ENCODE measurements at places on chromosomes 13 and 19. TPM values are rescaled to one million over a fixed set of nuclear protein-coding genes. Genes with fewer than 3 reads are reported as not detected.

The SKA3 gene
- 1.7 TPM for total RNA-seq

The VSIG10L gene
- total RNA-seq = 2.1 TPM

The SOX1 gene
- total RNA-seq = not detected

DNA sequence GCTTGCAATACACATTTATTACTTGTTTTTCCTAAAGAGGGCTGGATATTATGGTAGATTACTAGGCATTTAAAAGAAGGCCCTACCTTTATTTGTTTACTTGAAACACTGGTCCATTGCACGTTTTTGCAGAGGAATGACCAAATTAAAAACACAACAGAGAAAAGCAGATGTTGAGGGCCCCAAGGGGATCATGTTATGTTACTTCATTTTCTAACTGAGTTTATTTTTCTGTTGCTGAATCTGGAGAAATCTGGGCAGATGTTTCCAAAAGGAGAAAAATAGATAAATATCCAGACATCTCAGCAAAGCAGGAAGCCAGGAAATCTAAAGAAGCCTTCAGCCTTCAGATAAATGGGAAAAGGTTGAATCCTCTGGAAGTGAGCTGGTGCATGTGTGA lies 353.0 kb downstream of the NDFIP2 start:
- no peak for DNase-seq

GRCh38 chr19:1592024-1592754 lies 476 bp downstream of the MBD3 start:
- DNase-seq = peak; percentile 94

DNA sequence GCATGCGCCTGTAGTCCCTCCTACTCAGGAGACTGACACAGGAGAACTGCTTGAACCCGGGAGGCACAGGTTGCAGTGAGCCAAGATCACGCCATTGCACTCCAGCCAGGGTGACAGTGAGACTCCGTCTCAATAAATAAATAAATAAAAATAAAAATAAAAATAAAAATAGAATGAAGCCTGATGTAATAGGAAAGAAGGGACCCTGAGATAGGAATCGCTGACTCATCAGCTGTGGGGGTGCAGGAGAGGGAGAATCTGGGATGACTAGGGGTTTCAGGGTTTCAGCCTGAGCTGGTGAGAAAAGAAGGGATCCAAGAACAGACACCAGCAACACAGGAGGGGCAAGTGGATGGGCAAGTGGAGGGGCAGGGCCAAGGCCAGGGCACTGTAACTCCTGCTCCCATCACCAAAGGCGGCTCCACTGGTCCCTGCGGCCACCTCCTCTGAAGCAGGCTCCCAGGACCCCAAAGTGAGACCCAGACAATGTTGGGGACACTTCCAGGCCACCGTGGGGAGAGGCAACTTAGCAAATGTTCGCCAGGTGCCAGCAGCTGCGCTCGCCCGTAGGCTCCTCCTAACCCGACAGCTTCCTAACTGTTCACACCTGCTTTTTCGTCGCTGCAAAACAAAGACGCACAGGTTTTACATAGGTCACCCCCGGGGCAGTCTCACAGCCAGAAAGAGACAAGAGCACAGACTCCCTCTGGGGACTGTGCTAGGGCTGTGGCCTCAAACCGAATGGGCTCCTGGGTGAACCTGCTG lies 1.2 kb downstream of the HAUS8 start:
- no peak for DNase-seq

DNA sequence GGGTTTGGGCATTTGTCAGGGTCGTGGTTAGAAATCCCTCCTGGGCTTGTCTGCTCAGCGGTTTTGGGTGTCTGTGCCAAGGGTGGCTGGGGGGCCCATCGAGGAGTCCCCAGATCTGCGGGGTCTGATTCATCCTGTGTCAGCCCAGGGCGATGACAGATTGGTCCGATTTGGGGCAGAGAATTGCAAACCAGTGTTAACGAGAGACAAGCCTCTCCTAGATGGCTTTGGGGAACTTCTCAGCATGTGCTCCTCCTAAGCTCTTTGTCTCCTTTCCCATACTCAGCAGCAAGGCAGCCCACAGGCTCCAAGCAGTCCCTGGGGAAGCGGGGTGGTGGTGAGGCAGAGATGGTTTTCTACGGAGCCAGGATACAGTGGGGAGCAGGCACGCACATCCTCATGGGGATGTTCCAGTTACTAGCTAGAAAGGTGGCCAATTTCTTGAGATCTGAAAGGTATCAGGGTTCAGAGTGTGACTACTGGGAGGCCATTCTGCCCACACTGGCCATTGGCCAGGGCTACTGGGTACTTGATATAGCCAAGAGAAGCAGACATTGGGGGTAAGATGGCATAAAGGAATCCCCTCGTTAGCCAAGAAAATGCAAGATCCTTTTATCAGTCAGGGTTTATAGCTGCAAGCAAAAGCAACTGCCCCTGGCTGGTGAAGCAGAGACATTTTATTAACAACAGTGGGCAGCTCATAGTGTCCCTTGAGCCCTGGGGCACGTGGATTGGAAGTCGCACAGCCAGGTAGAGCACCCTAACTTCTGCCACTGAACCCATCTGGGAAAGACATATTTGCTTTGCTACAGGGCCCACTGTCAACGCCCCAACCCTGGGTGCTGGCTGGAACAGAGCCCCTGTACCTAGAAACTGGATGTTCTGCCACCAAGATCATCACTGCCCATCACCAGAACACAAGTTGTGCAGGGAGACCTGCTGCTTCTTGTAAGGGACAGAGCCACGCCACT lies 63.6 kb downstream of the RGCC start:
- no peak for DNase-seq

DNA sequence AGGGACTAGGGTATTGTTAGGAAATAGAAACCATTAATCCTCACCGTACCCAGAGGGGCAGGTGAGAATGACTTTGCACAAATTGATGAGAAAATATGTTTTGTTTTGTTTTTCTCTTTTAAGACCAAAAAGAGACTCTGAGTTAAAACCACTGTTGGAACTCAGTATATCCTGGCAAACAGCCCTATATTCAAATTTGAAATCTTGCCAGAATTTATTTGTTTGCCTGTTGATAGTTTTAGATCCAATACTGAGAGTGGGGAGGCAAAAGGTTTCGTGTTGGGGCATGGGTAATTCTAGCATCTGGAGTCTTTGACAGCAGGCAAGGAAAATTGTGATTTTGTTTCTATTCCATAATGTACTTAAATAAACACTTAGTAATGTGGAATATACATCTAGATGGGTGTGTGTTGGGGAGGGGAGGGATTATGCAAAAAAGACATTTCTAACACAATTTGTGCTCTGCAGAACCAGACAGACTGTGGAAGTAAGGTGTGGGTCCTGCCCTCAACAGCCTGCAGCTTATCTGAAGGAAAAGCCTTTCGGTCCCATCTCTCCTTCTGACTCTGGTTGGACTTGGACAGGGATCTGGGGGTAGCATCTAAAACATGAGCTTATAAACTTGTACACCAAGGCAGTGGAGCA lies 190.7 kb downstream of the OXGR1 start:
- no peak for DNase-seq

- no peak for DNase-seq
Observed at GRCh38 chr19:53626976-53627375, 4.8 kb upstream of the DPRX start.
